ENCODE measurements at places on chromosomes 6 and 20.
A peak's percentile ranks its signal among the peaks of the same experiment; 100 is the strongest.

DNA sequence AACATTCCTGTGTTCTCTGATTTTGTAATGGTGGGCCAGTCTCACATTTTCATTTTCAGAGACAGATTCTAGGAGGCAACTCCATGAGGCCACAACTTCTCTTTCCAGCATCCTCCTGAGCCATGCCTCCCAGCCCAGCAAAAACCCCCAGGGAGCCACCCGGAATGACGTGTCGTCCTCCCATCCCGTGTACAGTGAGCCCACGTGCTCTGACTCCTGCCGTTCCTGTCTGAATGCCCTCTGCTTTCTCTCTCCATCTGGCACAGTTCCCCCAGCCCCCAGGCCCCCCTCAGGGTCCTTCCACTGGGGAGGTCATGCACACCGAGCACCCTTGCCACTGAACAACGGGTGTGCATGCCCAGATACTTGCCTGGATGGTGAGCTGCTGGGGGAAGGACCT, 38.0 kb downstream of the C20orf203 start:
- no peak for DNase-seq

DNA sequence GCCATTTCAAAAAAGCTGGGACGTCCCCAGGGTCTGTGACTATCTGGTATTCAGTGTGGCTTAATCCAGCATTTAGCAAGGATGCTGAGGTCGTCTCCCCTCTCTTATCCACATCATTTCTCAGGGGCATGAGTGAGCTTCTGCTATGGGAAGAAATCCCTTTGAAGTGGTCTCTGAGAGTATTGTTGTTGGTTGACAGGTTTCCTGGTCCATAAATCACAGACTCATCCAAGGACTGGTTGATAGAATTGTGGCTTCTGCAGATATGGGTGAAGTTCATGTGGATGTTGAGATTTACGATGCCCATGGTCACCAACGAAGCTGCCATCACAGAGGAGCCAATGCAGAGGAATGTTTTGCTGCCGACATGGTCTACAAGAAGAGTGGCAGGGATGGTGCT, 24.0 kb downstream of the SLC2A12 start:
- no peak for DNase-seq

GRCh38 chr6:129686941-129687627, 22.9 kb downstream of the ARHGAP18 start:
- DNase-seq = no peak

DNA sequence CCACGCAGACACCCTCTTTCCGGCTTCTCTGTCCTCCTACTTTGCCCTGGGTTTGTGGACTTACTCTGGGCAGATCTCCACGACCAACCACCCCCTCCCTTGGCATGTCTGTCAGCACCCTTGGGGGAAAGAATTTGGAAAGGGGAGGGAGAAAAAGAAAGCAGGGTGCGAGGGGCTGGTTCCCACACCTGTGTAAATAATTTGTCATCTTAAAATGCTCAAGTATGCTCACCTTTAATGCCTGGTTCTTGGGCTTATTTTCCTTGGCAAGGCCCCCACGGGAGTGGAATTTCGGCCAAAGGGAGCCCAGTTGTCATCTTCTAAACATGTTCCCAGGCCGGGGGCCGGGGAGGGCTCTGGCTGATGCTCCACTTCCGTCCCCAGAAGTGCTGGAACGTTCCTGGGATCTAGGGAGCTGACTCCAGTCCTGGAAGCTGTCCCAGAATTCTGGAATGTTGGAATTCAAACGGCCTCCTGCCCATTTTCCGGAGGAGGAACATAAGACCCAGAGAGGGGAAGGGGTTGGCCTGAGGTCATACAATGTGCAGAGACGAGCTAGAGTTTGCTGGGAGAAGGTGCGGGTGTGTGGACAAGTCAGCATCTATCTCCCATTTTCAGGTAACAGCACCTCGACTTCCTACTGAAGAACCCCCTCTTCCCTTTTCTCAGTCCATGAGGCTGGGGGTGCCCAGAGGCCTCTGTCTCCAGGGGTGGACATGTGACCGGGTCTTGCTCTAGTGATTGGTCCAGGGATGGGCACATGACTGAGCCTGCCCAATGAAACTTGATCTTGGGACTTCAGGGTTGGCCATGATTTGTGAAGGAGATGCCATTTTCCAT, 122.3 kb downstream of the CEBPB start:
- DNase-seq = peak; percentile 94

DNA sequence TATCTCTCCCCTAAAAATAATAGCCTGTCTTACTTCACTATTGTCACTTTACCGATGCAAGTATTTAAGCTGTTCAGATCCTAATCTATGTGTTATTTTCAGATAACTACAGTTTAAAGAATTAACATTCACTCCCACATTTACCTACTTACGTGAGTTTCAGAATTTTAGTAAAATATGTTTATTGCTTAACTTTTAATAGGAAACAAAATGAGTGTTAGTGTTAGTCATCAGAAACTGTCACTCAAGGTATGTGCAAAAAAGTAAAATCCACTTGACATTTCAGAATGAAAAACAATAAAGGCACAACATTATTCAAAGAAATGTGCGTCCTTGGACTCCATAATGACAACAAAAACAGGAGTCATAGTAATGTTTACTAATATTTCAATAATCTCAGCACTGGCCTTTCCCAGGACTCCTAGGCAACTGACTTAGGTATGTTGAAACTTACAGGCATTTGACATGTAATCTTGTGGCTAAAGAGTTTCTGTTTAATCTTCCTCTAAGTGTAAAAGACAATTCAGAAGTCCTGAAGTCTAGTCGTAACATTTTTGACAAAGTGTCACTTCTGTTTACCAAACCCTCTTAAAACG, 4.5 kb downstream of the ATXN1 start:
- no peak for DNase-seq

- DNase-seq = no peak
These were observed 20.4 kb downstream of the HUS1B start for GRCh38 chr6:636488-636887.

GRCh38 chr6:30855429-30856075, 28.8 kb upstream of the DDR1 start:
- DNase-seq = peak; percentile 23

DNA sequence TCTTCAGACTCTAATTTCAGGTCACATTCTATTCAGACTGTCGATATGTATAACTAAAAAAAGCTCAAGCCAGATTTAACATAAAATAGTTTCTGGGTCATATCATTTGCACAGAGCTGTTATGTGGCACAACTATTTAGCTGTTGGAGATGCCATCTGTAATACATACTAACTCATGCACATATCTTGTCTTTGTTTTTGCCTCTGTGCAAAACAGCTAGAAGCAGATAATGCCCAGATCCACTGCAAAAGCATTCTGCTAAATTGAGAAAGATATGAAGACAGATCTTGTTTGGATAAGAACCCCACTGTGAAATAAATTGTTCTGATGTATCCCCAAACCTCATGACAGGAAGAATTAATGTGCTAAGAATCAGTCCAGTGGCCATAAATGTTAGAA, 522.8 kb upstream of the AGPAT4 start:
- no peak for DNase-seq
